ENCODE measurements at places on chromosomes 2 and 18. TPM values are rescaled to one million over a fixed set of nuclear protein-coding genes. Genes with fewer than 3 reads are reported as not detected.

DNA sequence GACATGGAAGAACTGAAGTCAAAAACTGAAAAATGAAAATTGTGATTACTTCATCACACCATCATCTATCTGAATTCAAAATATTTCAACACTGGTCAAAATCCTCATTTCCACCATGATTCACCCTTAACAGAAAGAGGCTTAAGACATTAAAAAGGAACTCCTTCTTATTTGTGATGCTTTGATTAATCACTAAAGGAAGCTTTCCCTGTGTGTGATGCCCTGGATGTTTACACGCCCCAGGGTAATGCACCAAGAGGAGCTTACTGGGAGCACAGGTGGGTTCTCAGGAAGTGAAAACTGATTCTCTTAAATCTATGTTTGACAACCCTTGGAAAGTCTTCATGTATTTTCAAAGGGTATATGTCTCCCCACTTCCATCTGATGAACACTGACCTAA, 11.5 kb downstream of the GRB14 start:
- no peaks in the 10 kb centered on the region for H3K36me3 ChIP-seq
- H3K27ac ChIP-seq = no peak overlapping the region
- no peak for DNase-seq
- no peak overlapping the region for H3K4me3 ChIP-seq
- H3K27me3 ChIP-seq = no peaks in the 10 kb centered on the region

Gene ZC3H6
- 6.9 TPM for total RNA-seq

Gene MEIS1
- 29.4 TPM for total RNA-seq

Gene KIAA2012
- total RNA-seq = not detected

- H3K4me1 ChIP-seq = no peaks in the 10 kb centered on the region
- H3K36me3 ChIP-seq = no peaks in the 10 kb centered on the region
- H3K27ac ChIP-seq = no peak overlapping the region
These were observed 19.3 kb upstream of the CPS1 start for GRCh38 chr2:210536973-210537650.

- no peak overlapping the region for H3K27ac ChIP-seq
- H3K36me3 ChIP-seq = no peaks in the 10 kb centered on the region
- no peaks in the 10 kb centered on the region for H3K27me3 ChIP-seq
- DNase-seq = no peak
- H3K4me1 ChIP-seq = no peaks in the 10 kb centered on the region
- no peak overlapping the region for H3K4me3 ChIP-seq
These were observed 63.7 kb downstream of the FARSB start for GRCh38 chr2:222592176-222592575.

Gene GALNT3
- 3.5 TPM for total RNA-seq

Gene HOXD13
- not detected for total RNA-seq

DNA sequence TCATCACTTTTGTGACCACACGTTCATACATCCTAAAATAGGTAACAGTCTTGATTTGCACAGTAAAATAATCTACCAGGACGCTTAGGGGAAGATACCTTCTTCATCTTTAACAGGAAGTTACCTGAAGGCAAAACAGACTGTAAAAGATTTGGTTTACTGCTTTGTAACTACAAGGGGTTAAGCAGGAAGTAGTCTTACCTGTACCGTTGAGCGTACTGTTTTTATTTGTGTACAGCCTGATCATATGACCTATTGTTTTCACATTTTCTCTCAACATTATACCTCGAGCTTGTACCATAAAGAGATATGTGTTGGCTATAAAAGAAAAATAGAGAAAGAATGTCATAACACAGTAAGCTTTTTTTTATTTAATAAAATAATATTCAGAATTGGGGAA, 18.3 kb downstream of the B4GALT6 start:
- no peak for DNase-seq
- H3K4me1 ChIP-seq = no peaks in the 10 kb centered on the region
- H3K27ac ChIP-seq = no peak overlapping the region
- H3K36me3 ChIP-seq = no peaks in the 10 kb centered on the region
- H3K4me3 ChIP-seq = no peak overlapping the region

Gene PLEKHH2
- total RNA-seq = 29.5 TPM

DNA sequence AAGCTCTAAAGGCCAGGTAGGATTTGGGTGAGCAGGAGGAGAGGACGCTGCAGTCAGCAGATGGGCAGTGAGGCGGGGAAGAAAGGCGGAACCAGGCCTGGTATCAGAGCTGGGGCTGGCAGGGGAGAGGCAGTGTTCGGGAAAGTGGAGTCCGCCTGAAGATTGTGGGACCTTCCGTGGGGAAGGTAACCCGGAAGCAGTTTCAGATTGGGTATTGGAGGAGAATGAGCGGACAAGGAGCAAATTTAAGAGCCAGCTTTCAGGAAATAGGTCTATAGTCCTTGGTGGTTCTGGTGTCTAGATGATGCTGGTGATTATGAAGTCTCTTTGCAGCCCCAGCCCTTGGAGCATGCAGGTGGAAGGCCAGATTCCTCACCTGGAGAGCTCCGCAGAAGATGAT, 51.0 kb downstream of the TCF7L1 start:
- H3K27ac ChIP-seq = no peak overlapping the region
- H3K4me1 ChIP-seq = peaks cover 37% of the 10 kb centered on the region
- H3K36me3 ChIP-seq = no peaks in the 10 kb centered on the region
- no peaks in the 10 kb centered on the region for H3K27me3 ChIP-seq

Gene DCC
- not detected for total RNA-seq

DNA sequence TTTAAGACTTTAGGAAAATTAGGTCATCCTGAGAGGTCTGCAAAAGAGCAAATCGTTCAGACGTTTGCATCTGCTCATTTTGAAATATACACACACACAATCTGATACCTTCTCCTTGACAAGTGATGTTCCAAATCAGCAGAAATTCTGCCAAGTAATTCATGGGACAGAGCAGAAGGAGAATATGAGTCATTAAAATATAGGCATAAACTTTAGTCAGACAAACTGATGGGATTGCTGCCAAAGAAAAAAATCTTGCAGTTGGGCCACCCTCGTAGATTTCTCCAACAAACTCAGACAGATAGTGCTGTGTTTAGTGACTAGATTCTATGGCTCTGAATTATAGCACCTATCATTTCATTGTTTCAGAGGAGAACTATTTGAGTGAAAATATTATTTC, 336.3 kb downstream of the NYAP2 start:
- H3K27me3 ChIP-seq = no peaks in the 10 kb centered on the region
- no peaks in the 10 kb centered on the region for H3K36me3 ChIP-seq
- peaks cover 8% of the 10 kb centered on the region for H3K4me1 ChIP-seq
- no peak for DNase-seq
- H3K4me3 ChIP-seq = no peak overlapping the region
- H3K27ac ChIP-seq = no peak overlapping the region

DNA sequence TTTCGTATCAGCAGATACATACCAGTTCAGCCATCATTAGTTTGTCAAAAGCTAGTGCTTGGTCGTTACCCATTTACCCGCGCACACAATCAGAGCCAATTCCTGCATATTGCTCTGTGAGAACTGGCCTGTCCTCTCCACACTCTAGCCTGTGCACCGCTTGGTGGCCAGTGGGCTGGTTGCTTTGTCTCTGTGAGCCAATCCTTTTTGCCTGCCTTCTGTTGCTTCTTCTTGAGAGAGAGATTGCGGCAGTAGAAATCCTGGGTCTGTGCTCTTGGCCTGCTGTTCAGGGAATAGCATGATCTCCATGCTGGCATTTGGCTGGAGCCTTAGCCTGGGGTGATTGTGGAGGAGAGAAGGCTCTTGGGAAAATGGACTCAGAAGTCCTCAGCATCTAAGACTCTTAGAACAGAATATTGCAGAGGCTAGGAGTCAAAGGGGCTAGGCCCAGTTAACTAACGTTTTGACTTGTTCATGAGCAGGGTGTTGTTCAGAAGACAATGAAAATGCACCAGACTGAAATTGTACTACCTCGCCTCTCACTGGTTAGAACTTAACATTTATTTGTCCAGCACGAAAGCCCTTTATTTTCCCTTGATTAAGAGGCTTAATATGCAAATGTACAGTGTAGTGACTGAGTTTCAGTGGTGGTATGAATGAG, 37.1 kb downstream of the MAP4K4 start:
- no peak for DNase-seq
- H3K4me1 ChIP-seq = peaks cover 52% of the 10 kb centered on the region
- no peak overlapping the region for H3K27ac ChIP-seq
- no peak overlapping the region for H3K4me3 ChIP-seq

DNA sequence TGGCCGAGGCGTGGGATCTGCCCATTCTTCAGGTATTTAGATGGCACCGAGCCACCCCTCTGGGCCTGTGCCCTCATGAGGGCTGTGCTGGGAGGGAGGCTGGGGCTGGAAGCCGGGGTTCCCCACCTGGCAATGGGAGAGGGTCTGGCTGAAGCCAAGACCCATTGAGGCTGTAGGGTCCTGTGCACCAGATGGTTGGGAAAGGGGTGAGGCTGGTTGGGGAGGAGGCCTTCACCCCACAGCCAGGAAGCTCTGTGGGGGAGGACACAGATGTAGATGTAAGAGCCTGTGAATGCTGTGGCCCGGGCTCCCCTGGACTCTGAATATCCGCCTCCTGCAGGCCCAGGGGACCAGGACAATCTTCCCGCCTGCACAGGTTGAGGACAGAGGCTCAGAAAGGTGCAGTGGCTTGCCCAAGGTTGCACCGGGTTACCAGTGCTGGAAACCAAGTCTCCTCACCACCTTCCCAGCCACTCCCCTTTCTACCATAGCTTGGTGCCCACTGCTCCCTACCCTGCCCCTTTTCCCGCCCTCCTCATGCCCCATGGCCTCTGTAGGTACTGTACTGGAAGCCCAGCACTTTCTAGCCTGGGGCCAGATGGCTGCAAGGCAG, 49.7 kb downstream of the PDCL3 start:
- no peak overlapping the region for H3K4me3 ChIP-seq
- H3K4me1 ChIP-seq = no peaks in the 10 kb centered on the region
- H3K27me3 ChIP-seq = no peaks in the 10 kb centered on the region
- H3K27ac ChIP-seq = no peak overlapping the region
- no peak for DNase-seq
- no peaks in the 10 kb centered on the region for H3K36me3 ChIP-seq

Measured in thoracic aorta (tissue), 2 donors.